ENCODE measurements at places on chromosomes 5 and 9. TPM values are rescaled to one million over a fixed set of nuclear protein-coding genes. Genes with fewer than 3 reads are reported as not detected.

The C9orf153 gene
- not detected for total RNA-seq

The C1QTNF3 gene
- total RNA-seq, result 1.1 TPM

The ABCA1 gene
- 44.3 TPM for total RNA-seq

The NTRK2 gene
- 5.4 TPM for total RNA-seq

The CBY3 gene
- total RNA-seq, result not detected

The OBP2B gene
- total RNA-seq, result not detected

The CCNB1 gene
- total RNA-seq, result 16.3 TPM

The BARX1 gene
- total RNA-seq, result 0.09 TPM

The BNIP1 gene
- total RNA-seq, result 12.9 TPM

The SMIM33 gene
- total RNA-seq, result not detected

The SLC45A2 gene
- not detected for total RNA-seq

The ARL14EPL gene
- not detected for total RNA-seq

The KCNV2 gene
- total RNA-seq, result not detected

The PAX5 gene
- not detected for total RNA-seq

The C7 gene
- 996 TPM for total RNA-seq

The SAPCD2 gene
- 0.34 TPM for total RNA-seq

The MRPL41 gene
- 74.1 TPM for total RNA-seq

The FAM114A2 gene
- 18.1 TPM for total RNA-seq

The PAPPA gene
- total RNA-seq, result 27.4 TPM

The PHF24 gene
- total RNA-seq, result 1.0 TPM

The PCDHGA2 gene
- total RNA-seq, result 2.2 TPM

The HDHD3 gene
- 14.9 TPM for total RNA-seq

The PDLIM4 gene
- 27.4 TPM for total RNA-seq

The AK8 gene
- total RNA-seq, result 0.82 TPM

The SLC28A3 gene
- 0.17 TPM for total RNA-seq

The CCDC183 gene
- not detected for total RNA-seq

The SUSD1 gene
- total RNA-seq, result 4.9 TPM

The ABITRAM gene
- total RNA-seq, result 9.2 TPM

The IFNA13 gene
- not detected for total RNA-seq
